NCI-H226 (cell line): ENCODE measurements at places on chromosomes 2 and 18.
A peak's percentile ranks its signal among the peaks of the same experiment; 100 is the strongest.

DNA sequence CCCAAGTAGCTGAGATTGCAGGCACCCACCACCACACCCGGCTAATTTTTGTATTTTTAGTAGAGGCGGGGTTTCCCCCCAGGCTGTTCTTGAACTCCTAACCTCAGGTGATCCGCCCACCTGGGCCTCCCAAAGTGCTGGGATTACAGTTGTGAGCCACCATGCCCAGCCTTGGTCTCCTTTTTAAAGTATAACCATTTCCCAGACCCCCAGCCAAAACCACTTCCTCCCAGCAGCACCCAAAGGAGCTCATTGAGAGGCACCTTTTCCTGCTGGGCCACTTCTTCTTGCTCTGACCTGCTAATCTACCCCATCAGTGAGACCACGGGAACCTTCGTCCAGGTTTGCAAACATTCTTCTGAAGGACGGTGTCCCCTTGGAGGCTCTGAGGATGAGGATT lies 69.9 kb downstream of the INPP5D start:
- no peak for DNase-seq

DNA sequence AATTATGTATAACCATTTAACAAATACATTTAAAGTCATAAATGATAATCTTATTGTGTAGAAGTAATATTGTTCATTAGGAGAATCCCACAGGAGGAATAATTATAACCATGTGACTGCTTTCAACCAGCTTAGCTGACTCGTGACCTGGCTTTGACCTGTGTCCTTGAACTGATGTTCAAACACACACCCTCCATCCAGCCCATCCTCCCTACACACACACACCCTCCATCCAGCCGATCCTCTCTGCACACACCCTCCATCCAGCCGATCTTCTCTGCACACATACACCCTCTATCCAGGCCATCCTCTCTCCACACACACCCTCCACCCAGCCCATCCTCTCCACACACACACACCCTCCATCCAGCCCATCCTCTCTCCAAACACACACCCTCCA lies 83.5 kb downstream of the EIPR1 start:
- no peak for DNase-seq

DNA sequence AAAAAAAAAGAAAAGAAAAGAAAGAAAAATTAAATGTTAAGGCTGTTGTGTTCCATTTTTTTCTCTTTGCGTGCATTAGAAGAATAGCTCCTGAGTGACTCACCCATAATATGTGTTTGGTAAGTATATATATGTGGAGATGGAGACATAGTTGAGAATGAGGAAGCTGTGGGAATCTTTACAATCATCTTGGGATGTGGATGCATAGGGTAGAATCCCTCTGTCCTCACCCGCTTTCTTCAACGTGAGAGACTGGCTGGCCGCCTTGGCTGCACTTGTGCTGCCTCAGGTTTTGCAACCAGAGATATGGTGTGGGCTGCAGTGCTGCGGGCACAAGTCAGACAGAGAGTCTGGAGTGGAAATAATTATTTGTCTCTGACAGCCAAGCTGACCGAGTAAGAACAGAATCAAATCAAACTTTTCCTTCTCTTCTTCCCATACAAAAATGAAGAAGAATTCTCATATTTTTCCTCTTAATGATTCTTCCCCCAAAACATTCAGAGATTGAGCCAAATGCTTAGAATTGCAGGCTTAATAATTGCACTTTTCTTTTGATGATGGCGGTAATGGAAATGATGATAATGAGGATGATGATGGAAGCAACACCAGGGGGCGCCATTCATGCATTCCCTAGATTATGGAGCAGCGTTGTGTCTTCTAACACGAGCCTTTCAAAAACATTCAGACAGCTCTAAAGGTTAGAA lies 48.5 kb downstream of the SERPINB7 start:
- DNase-seq: no peak

- no peak for DNase-seq
These were observed 74.1 kb downstream of the DGKD start for GRCh38 chr2:233428438-233428837.

GRCh38 chr18:635171-635570 lies 22.3 kb upstream of the TYMS start:
- no peak for DNase-seq

DNA sequence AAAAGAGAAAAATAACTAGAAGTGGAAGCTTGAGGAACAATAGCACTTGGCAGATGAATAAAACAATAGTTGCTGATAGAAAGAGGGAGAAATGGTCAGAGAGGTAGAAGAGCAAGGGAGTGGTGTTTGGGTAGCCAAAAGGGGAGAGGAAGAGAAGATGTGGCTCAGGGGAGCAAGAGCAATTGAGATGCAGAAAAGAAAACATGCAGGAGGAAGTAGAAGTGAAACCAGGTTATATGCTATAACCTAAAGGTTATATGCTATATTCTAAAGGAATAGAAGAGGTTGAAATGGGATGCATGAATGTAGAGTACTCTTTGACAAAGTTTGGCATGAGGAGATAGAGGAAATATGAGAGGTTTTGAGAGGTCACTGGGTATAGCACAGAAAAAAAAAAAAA lies 759.5 kb downstream of the SATB2 start:
- no peak for DNase-seq

- no peak for DNase-seq
These were observed 119.0 kb downstream of the SMAD7 start for GRCh38 chr18:48831802-48832201.

DNA sequence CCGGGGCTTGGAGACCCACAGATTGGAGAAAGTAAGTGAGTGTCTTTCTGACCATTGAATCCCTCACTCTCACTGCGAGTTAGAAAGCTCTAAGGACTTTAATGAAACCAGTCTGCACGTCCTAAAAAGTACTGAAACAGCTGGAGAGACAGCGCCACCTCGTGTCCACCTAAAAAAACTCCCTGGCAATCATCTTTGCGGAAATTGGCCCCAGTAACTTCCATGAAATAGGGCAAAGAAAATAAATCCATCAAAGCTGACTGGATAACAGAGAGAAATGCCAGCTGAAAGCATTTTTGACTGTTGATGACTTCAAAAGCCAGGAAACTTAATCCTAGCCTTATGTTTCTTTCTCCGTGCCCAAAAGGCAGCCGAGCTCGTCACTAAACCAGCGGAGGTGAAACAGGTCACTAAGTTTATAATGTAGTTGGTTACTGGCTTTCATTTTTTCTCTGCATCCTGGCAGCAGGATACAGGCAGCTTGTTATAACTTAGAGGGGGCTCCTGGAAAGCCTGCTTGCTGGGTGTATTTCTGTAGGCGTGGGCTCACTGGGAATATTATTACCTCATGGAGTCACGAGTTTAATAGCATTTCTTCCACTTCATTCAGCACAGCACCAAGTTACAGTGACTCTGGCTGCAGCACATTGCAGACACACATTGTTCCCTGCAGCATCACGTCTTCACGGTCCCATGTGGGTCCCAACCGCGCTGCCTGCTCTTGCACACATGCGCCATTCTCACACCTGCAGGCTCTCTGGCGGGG lies 266.5 kb downstream of the HRH4 start:
- peak; percentile 23 for DNase-seq

GRCh38 chr18:55031164-55031563 lies 71.9 kb upstream of the CCDC68 start:
- no peak for DNase-seq

GRCh38 chr2:44843641-44844310 lies 97.7 kb upstream of the SIX3 start:
- no peak for DNase-seq

GRCh38 chr2:47536696-47537095 lies 133.7 kb downstream of the MSH2 start:
- no peak for DNase-seq

DNA sequence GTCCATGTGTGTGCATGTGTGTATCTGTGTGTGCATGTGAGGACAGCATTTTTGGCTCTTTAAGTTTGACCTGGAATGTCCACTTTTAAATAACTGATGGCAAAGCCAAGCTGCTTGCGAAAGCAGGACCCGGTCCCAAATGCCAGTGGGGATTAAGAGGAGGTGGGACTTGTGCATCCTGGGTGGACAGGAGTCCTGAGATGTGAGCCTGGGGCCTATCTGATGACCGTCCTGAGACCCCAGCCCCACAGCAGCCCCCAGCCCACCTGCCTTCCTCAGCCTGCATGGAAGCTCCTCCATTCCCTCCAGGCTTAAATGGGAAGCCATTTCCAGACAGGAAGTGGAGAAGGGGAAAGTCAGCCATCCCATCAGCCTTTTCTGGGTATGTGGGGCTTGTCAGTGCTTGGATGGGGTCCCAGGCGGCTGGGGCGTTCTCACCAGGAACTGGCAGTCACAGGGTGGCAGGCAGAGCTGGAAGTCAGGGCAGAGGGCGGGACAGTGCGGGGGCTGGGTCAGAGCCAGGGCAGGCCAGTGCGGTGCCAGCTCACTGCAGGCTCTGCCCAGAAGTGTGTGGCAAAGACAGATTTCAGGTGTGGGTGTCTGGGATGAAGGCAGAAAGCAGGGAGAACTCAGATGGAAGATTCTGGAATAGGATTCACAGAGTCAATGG lies 117.8 kb downstream of the ACKR3 start:
- DNase-seq: no peak

- DNase-seq: no peak
These were observed 24.9 kb downstream of the BIN1 start for GRCh38 chr2:127081826-127082633.

DNA sequence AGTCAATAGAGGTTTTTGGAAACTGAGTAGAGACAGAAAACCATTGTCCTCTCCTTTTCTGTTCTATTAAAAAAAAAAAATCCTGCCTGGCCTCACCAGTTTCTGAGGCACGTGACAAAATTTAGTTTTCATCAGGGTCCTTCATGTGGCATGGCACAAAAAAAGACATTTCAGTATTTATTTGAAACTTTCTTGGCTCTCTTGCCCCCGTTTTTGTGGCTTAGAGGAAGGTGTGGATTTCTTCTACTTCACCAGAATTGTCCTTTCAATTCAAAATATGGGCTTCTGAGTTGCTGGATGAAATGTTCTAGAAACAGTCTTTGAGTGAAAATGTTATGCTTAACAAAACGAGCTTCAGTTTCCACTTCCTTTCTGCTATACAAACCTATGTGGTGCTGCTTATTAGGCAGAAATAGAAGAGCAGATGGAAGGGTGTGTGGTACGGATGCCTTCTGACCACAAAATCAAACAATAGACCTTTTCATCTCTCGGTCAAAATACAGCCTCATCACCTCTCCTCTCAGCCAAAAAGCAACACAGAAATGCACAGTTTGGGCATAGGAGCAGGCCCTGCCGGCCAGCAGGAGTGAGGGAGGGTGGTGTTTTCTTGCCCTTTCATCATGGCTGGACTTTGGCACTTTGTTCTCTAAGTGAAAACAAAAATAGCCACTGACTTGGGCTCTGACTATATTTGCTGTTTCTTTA lies 89.2 kb downstream of the SH3RF3 start:
- no peak for DNase-seq

DNA sequence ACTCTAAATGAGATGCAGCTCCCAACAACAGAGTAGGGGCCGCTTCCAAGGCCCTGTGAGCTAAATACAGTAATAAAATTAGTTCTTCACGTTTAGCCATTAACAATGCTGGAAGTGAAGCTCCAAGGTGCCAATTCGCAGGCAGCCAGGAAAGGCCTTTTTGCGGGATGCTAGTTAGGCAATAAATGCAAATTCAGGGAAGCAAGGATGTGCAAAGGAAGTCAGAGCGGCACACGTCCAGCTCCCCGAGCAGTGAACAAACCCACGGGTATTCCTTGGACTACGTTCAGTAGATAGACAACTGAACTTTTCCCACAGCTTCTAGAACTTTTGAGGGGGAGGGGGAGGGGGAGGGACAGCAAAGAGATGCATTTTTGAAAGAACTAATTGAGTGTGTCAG lies 6.9 kb downstream of the ZNF516 start:
- no peak for DNase-seq
